ENCODE measurements at places on chromosomes 4 and X.

GRCh38 chr4:73576381-73576780 is 43.9 kb downstream of the RASSF6 start:
- no peak for DNase-seq

- no peak for DNase-seq
Observed at GRCh38 chr4:3807311-3807710, 41.1 kb downstream of the ADRA2C start.

DNA sequence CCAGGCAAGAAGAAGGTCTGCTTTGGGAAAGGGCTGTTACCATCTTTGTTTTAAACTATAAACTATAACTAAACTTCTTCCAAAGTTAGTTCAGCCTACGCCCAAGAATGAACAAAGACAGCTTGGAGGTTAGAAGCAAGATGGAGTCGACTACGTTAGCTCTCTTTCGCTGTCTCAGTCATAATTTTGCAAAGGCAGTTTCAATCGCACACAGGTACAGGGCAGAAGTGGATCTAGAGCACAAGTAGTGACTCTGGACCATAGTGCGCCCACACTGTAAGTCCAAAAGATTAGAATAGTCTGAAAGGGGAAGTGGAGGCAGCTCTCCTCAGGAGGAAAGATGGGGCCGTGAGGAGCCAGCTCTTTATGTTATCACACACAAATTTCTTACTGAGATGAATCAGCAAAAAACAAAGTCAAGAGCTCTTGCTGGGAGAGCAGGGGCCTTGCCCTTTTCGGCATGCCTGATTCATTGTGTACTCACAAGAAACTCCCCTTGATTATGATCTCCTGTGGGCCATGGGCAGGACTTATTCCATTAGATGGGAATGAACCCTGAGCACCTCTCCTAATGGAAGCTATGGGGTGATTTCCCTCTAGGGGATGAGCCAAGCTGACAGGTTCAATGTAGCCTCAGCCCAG is 58.6 kb downstream of the FUNDC1 start:
- no peak for DNase-seq

DNA sequence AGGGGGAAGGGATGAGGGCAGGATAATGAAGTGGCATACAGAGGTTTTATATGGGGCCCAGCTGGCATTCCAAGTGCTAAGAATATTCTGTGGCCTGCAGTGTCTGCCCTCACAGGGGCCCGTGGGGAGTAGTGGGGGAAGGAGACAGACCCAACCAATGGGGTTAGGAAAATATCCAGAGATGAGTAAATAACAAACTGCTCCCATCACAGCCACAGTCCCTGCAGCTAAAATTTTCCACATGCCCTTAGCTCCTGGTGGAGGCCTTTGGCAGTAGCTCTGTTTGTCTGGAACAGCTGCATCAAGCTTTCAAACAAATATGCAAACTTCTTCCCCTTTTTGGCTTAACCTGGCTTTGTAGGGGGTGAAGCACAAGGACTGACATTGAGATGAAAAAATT is 3.1 kb downstream of the SRPX2 start:
- DNase-seq: no peak

- no peak for DNase-seq
Observed at GRCh38 chr4:115596265-115597001, 483.0 kb upstream of the NDST4 start.

GRCh38 chrX:112083624-112084326 is 1.2 kb upstream of the TRPC5 start:
- no peak for DNase-seq

- DNase-seq: peak; percentile 82
Observed at GRCh38 chrX:9566150-9566621, 101.3 kb downstream of the TBL1X start.

DNA sequence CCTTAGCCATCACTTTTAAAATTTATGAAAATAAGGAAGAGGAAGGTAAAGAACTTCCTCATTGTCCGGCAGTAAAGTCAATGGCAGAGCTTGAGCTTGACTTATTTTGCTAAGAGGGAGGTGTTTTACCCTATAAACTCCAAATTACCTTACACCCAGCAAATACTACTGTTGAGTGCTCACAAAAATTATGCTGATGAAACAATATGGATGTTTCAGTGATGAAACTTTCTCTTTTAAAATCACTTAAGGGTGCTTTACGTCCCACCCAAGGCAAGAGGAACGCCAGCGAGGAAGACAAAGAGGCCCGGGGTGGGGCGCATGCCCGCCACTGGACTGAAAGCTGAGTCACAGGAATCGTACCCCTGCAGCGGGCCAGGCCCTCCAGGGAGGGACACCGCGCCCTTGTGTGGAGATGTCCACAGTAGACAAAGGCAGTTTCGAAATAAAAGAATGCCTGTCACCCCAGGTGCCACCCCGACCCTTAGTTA is 560 bp upstream of the TMSB4X start:
- DNase-seq: peak; percentile 46

DNA sequence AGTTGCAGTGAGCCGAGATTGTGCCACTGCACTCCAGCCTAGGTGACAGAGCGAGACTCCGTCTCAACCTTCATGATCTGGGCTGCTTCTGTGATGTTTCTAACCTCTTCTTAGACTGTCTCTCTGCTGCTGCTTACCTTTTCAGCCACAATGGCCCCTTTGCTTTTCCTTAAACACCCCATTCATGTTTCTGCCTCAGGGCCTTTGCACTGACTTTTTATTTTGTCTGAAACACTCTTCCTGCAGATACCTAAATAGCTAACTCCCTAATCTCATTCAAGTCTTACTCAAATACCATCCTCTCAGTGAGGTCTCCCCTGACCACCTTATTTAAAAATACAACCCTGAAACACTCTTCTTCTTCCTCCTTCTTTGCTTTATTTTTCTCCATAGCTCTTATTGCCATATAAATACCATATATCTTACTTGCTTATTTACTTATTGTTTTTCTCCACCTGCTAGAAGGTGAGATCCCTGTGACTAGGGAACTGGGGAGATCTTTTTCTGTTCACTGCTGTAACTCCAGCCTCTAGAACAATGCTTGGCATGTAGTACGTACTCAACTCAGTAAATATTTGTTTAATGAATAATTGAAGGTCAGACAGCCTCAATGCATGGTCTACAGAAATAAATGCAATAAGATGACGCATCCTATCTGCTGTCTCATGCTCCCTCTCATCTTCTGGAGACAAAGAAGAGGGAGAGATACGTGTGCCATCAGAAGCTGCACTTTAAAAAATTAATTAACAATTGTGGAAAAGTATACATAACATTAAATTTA is 43.8 kb upstream of the SETD7 start:
- peak; percentile 66 for DNase-seq

- no peak for DNase-seq
Observed at GRCh38 chrX:71111921-71112431, 599 bp upstream of the IL2RG start.

- no peak for DNase-seq
Observed at GRCh38 chr4:114636192-114636935, 37.8 kb downstream of the UGT8 start.

DNA sequence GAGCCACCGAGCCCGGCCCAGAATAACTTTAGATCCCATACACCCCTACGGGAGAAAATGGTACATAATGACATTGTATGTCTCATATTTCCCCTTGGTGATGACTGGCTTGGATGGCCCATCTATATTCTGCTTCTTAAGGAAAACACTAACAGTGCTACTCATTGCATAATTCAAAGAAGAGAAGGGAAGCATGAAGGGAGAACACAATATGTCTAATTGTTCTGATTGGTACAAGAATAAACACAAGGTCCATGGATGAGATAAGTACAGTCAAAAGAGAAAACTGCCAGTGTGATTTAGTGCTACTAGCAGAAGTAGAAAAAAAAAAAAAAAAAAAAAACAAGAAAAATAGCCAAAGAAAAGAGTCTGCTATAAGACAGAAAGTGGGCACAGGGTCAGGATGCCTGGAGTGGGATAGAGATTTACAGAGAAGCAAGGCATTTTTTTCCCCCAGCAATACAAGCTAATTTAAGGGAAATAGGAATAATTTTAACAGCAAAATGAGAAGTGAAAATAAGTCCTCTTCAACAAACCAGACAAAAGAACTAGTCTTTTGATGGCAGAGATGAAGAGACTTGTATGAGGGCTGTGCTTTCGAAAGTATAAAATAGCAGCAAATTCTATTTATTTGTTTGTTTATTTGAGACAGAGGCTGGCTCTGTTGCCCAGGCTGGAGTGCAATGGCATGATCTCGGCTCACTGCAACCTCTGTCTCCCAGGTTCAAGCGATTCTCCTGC is 96.5 kb upstream of the MAP3K15 start:
- DNase-seq: no peak

DNA sequence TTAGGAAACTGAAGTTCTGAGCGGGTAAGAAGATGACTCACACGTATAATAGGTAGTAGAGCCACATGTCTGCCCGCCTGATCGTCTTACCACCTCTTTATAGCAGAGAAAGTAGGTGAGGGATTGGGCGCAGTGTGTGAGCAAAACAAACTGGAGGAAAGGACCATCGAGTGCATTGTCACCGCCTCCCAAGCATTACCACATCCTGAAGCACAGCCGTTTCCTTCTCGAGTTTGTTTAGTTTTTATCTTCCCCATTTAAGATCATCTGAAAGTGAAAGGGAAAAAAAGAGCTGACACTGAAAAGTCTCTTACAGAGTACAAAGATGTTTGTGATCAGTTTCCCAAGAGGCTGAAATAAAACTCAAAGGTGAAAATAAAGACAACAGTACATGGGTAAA is 14.8 kb downstream of the PDK3 start:
- peak; percentile 51 for DNase-seq

- no peak for DNase-seq
Observed at GRCh38 chr4:105631818-105632400, 76.6 kb downstream of the INTS12 start.

DNA sequence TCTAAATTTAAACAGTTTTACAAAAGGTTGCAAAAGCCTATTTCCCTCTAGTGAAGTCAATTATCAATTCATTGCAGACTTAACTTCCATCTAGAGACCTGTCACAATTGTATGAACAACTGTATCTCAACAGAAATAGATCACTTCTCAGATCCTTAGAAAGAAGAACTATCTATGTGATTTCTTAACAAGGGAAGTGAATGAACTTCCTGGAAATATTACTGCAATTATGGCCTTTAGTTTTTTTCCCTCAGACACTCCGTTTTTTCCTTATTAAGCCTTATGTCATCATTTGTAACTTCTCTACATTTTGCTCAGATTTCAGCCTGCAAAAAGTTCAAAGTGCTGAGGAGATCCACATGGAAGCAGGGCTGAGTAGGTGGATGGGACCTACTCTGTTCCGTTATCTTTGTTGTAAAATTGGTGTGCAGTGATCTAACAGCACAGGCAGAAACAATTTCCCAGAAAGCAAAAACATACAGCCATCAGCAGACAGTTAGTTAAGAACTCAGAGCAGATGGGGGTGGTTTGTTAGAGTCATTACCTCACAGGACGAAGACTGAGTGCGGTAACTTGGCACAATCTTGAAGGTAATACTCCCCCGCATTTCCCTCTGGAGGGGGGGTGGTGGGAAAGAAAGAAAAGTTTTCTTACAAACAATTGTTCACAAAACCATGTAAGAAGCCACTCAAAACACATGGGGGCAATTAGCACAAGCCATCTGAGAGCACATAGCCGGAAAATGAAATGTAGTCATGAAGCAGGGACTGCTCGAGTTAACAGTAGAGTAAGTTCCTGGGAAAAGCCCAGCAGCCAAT is 112.3 kb downstream of the NYX start:
- peak; percentile 51 for DNase-seq

GRCh38 chr4:138560448-138560847 is 318.3 kb upstream of the SLC7A11 start:
- no peak for DNase-seq

DNA sequence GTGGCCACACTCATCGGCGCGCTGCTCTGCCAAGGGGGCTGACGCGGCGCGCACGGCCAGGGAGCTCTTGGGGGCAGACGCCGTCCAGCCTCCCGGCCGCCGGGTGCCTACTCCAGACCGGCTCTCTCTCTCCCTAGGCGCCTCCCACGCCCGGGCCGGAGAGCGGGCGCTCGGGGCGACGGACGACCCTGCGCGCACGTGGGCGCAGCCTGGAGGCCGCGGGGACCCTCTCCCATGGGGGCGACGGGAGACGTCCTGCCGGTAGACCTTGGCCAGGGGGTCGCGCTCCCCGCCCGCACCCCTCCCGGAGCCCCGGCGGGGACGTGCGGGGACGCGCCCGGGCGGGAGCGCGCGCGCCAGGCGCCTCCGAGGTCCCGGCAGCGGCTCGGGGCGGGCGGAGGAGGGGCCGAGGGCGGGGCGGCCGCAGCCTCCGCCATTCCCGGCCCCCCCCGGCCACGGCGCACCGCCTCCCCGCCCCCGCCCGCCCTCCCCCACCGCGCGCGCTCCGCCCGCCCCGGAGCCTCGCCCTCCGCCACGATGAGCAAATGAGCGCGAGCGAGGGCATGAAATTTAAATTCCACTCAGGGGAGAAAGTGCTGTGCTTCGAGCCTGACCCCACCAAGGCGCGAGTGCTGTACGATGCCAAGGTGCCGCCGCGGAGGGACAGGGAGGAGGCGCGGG is at the start of gene MSL3:
Gene MSL3 (plus strand): TSS at position 519 of the 681 bp plus-strand sequence. CDS start 27 bp downstream, at position 546.
- peak; percentile 45 for DNase-seq

- peak; percentile 19 for DNase-seq
Observed at GRCh38 chr4:41363384-41363981, 106.8 kb downstream of the UCHL1 start.

- DNase-seq: no peak
Observed at GRCh38 chr4:35228313-35228712, 1016.0 kb downstream of the ARAP2 start.

GRCh38 chrX:49746306-49746705 is 50.5 kb upstream of the PAGE1 start:
- DNase-seq: no peak

DNA sequence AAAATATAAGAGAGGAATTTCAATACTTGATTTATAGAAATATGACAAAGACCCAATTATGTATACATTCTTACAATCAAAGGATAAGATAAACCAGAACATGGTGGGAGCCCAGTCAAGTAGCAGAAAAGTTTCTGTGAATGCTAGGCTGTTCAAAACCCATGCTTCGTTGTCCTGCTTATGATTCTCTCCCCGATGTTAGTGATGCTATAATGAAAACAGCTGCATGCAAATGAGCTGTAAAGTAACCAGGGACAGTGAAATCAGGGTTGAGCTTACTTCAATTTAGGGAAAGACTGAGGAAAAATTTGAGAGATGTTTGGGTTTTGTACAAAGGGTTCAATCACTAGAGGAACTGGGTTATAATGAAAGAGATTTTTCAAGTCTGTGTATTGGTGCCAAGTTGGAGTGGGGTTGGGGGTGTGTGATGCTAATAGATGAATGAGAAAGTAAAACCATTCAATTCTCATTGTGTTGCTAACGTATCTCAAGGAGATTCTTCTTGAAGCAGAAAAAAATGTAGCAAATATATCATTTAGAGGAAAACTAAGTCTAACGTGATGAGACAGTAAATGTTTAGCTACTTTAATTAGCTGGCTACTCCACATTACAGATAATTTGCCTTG is 59.3 kb upstream of the PPP1R2C start:
- no peak for DNase-seq

GRCh38 chr4:137408527-137409177 is 123.6 kb downstream of the PCDH18 start:
- DNase-seq: no peak

DNA sequence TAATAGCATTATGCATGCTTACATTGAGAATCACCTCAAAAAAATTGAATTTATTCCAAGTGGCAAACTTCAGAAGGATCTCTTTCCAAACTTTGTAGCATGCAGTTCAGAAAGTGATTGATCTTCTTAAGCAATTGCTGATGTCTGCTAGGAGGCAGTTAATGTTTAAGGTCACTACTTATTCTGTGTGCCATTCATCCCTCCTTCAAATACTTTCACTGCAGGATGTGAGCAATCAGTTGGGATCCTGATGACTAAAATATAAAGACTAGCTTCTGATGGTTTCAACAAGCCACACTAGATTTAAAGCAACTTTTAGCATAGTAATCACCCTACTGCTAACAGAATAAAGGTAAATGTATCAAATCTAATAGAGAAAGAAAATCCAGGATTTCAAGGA is 414.1 kb downstream of the ADGRL3 start:
- DNase-seq: no peak

All from RCC 7860 (cell line).